ENCODE measurements at places on chromosomes 3 and 15.

GRCh38 chr3:46642971-46643370 lies 30.6 kb downstream of the FAM240A start:
- no peak for DNase-seq

DNA sequence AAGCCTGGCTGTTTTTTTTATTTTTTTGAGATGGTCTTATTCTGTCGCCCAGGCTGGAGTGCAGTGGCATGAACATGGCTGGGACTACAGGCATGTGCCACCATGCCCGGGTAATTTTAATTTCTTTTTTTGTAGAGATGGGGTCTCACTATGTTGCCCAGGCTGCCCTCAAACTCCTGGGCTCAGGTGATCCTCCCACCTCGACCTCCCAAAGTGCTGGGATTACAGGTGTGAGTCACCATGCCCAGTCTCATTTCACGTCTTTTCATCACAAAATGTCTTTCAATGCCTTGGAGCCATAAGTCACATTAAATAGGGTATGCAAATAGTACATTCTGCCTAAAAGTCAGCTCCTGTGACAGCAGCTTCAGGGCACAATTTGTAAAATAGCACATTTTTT lies 52.8 kb downstream of the SOX2 start:
- DNase-seq: no peak

DNA sequence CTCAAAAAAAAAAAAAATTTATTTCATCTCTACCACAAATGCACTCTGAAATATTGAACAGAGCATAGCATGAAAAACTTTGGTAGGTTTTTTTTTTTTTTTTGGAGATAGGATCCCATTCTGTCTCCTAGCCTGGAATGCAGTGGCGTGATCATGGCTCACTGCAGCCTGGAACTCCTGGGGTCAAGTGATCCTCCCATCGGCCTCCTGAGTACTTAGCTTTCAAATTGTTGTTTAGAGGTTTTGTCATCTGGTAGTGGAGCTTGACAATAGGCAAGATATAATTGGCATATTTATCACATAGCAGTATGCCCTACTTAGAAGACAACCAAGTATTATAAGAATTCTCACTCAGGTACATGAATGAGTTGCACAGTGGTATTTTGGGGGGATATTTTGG lies 234.2 kb upstream of the ST8SIA2 start:
- DNase-seq: no peak

DNA sequence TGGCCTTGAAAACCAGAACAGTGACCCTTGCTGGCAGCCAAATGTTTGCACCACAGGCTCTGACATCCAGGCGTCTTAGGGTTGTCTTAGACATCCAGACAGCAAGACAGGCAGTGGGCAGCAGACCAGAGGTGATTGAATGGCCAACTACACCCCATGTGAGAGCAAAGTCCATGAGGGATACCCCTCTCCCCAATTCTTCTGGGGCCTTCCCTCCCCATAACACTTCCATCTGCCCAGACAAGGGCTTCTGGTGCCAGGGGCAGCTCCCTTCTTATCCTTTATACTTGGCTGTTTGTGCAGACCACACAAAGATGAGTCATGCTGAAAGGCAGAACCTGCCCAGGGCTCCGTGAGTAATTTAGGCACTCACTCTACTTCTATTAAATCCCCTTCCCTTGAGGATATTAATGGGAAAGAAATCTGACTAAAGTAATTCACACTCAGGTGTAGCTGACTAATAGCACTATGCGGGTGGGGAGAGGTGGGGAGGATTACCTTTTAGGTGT lies 257.9 kb downstream of the UACA start:
- peak; percentile 47 for DNase-seq

DNA sequence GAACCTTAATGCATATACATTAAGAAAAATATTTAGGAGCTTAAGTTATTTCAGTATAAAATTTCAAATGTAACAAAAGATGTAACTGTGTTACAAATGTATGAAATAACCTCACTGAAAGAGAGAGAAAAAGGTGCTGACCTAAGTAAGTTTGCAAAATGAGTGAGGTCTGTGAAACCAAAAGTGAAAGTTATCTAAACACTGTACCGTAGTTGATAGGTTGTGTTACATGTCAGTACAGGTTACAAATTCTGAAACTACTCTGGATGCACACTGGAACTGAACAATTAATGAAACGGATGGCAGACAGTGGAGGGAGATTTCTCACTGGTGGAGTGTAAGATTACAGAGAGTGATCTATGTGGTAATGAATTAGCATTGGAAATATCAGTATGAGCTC lies 420.7 kb downstream of the ZNF385D start:
- DNase-seq: no peak

GRCh38 chr15:89775815-89776214 lies 317 bp upstream of the MESP2 start:
- DNase-seq: no peak

GRCh38 chr3:83765956-83766355 lies 1192.8 kb upstream of the CADM2 start:
- no peak for DNase-seq

DNA sequence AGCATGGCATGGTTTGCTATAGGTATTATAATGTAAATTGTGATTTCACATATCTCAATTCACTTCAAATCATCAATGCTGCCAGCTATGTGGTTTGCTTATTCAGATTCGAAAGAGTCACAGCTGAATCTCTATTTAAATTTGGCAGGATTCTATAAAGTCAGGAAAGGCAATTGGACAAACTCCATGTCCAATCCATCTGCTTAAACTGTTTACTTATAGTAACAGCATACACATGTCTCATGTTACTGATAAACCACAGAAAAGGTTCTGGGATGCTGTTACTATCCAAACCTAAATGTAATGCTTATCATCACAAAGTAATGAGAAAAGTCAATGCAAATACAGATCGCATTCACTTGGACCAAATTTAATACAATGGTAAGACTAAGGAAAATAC lies 229.7 kb downstream of the ISL2 start:
- DNase-seq: no peak

GRCh38 chr3:160384639-160385318 lies 14.2 kb downstream of the IFT80 start:
- DNase-seq: no peak

DNA sequence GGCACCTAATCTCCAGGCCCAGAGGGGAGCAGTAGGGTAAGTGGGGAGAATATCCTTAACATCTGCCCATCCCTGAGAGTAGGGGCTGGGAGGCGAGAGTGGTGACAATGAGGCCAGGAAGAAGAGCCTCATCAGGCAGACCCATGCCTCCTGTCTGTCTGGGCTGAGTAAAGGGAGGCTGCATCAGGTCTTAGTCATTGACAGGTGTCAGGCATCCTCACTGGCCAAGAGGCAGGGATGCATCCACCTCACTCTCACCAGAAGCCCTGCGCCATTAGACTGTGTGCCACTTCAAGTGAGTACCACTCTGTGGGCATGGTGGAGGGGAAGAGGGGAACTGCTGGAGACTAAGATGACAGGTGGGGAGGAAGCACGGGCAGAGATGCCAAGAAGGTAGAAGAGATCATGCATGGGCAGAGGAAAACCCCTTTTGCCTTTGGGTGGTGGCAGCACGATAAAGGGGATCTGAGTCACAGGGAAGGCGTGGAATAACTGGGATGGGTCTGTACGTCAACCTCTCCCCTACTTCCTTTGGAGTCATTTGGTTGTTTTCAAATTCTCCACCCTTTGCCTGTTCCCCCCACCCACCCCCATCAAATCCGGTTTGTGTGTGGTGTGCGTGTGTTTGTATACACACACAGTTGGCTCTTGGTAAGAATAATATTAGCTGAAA lies 14.1 kb downstream of the ANAPC13 start:
- DNase-seq: no peak

- DNase-seq: no peak
These were observed 66.9 kb downstream of the FOXB1 start for GRCh38 chr15:60070838-60071493.

DNA sequence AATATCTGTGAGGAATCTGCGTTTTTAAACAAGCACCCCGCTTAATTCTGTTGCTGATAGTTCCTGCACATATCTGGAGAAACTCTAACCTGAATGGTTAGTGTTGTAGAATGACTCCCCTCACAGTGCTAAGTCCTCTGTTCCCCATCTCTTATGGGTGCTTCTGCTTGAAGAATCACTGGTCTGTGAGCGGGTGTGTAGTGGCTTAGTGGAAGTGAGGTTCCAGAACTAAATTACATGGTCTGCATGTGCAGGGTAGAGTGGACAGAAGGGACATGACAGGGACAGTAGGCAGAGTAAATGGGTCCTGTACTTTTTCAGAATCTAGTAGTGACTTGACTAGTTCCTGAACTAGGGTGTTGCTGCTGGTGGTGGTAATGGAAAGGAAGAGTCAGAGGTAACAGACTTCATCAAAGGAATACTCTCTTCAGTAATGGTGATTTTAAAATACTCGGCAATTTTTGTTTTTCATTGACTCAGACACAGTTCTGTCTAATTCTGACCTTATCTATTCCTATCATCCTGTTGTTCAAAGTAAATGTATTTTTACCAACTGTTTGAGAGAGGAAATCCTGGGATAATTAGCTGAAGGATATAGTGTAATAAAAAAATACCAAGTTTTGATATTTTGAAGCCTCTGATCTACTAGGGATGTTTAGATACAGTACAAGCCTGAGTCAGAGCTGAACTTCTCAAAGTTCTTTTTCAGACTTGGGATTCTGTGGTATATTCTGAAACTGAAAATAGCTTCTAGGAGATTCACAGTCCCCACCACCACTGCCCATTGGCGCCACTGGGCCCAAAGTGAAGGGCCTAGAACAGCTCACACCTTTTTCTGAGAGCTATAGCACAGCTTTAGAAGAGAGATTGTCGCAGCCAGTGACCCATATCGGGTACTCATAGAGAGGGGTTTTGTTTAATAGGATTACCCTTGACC lies 55.5 kb downstream of the FNDC3B start:
- DNase-seq: no peak

DNA sequence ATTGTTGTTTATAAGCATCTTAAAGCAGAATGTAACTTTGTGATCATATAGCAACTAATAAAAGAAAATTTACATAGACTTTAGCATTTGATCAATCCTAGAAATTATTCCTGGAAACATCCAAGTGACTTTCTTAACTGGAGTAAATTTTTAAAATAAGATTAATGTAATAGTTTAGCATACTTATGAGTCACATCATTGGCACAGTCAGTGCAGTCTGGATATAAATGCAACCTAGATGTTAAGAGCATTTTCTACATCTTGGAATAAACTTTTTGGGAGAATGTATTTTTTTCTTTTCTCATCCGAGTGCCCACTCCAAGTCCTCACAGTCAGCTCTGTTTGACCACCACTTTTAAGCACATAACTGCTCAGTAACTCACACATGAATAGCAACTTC lies 324.6 kb upstream of the PLSCR5 start:
- DNase-seq: no peak

- no peak for DNase-seq
These were observed 2.1 kb upstream of the CHL1 start for GRCh38 chr3:194421-194820.

DNA sequence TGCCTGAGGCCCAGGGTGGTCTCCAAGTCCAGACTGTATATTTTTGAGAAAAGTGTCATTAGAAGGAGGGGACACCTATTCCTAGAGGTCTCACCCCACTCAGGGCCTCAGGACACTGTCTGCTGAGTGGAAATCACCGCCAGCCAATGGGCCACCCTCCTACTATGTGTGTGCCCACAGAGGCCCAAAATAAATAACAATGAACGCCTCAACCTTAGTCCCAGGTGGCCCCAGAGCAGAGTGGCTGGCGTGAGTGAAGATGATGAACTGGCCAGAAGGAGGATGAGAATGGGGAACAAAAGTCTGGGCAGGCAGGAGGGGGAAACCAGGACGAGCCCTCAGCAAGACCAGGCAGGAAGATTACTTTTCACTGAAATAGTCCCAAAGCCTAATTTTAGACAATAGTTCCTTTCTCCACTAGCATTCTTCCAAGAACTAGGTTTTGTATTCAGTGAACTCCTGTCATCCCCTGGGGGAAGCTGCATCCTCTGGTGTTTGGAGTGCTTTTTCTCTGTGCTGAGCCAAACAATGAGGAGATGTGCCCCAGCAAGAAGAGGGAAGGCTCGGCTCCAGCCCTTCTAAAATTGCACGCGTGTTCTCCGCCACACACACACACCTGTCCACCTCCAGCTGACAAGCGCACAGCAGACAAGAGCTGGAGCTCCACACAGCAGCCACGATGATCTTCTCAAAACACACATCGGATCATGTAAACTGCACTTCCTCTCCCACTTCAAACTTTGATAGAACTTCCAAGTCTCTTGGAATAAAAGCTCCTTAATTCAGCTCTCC lies 72.2 kb downstream of the ADCY5 start:
- no peak for DNase-seq

GRCh38 chr3:51141573-51141972 lies 243.5 kb upstream of the MANF start:
- no peak for DNase-seq

GRCh38 chr3:56406826-56407515 lies 61.3 kb downstream of the ERC2 start:
- no peak for DNase-seq

DNA sequence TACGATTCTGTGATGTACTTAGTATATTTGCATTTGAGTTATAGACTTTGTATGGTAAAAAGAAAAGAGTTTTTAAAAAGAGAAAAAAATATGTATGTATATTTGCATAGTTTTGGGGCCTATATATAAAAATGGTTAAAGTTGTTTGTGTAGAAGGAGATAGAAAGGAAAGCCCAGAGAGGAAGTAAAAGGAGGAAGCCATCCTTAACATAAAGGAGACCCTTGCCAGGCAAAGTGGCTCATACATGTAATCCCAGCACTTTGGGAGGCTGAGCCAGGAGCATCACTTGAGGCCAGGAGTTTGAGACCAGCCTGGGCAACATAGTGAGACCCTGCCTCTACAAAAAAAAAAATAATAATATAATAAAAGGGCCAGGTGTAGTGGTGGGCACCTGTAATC lies 8.4 kb downstream of the SNAP23 start:
- no peak for DNase-seq

DNA sequence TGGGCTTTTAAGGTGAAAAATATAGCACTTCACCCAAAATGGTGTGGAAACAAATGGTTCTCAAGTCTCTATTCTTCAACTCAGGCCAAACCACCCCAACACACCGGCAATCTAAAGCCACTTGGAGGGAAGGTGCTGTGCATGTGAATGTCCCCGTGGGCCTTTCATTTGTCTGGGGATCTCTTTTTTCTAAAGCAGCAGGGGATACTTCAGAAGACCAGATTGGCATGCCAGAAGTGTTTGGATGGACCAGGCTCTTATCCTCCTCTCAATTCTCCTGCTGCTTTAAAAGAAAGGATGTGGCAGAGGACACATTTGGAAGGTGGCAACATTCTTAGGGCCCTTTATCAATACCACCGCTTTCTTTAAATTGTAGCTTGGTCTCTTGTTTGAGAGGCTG lies 193.1 kb downstream of the MEIS2 start:
- no peak for DNase-seq

- no peak for DNase-seq
These were observed 17.3 kb downstream of the SPATA12 start for GRCh38 chr3:57077630-57078343.

- no peak for DNase-seq
These were observed 168.7 kb upstream of the STAC start for GRCh38 chr3:36211652-36211999.

- no peak for DNase-seq
These were observed 40.8 kb upstream of the ATP2B2 start for GRCh38 chr3:10546181-10546624.
